WTC11 (cell line): ENCODE measurements at places on chromosomes 1 and 21.

GRCh38 chr1:66365635-66366034, 168.3 kb upstream of the SGIP1 start:
- no peak for DNase-seq

DNA sequence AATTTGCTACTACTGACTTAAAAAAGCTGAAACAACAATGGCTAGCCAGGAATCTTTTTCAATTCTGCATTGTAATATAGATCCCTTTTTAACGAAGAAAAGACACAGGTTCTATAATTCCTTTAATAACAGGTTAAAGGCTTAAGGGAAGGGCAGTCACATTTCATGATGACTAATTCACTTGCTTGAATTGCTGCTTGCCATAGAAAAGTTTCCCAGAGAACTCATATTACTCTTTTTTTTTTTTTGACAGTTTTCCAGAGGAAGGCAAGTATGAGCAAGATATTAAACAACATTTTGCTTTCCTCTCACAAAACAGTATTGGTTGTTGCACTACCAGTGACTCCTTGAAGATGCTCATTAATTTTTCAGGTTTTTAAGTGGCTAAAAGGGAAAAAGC, 60.9 kb downstream of the IL23R start:
- DNase-seq, result no peak

DNA sequence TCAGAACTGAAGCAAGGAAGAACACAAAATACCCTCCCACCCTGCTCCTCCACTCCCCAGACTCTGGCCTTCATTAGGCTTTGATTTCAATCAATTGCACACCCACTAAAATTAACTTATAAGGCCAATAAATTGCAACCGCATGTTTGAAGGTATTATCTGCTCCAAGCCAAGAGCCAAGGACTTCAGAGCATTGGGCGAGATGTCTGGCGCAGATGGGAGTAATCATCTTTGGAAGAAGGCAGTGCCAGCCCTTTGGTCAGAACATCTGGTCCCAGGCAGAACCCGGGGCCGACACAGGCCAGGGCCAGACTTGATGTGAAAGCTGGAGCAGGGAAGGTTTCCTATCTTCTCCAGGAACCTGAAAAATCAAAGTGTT, 60.0 kb downstream of the SLC66A1 start:
- DNase-seq, result no peak

- no peak for DNase-seq
Measured at GRCh38 chr1:182217967-182218366, 156.5 kb upstream of the ZNF648 start.

DNA sequence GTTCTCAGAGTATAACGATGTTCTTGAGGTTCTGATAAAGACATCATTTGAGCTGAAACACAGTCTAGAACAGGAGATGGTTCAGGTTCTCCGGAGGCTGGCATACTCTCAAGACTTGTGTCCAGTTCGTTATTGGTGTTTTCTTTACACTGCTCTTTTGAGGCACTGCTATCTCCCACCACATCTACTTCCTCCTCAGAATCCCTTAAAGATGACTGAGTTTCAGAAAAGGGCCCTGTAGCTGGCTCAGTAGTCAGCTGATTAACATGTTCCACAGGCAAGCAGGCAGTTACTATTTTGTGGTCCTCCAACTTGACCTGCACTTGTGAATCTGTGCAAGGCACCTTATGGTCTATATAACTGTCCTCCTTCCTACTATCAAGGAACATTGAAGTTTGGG, 50.2 kb downstream of the ZZZ3 start:
- DNase-seq, result no peak

GRCh38 chr1:1079408-1080121, 5.5 kb upstream of the RNF223 start:
- DNase-seq, result peak; percentile 65

- DNase-seq, result no peak
Measured at GRCh38 chr1:57101209-57101608, 135.4 kb upstream of the C8B start.

DNA sequence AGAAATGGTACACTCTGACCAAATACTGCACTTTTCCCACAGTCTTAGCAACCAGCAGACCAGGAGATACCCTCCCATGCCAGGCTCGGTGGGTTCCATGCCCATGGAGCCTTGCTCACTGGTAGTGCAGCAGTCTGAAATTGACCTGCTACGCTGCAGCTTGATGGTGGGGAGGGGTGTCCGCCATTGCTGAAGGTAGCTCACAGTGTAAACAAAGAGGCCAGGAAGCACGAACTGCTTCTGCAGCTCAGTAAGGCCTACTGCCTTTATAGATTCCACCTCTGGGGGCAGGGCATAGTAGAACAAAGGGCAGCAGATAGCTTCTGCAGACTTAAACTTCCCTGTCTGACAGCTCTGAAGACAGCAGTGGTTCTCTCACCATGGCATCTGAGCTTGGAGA, 12.3 kb upstream of the IFI44L start:
- DNase-seq, result no peak

GRCh38 chr1:241202401-241202800, 154.6 kb downstream of the RGS7 start:
- DNase-seq, result no peak

GRCh38 chr1:218414060-218414728, 69.1 kb downstream of the TGFB2 start:
- DNase-seq, result no peak

- DNase-seq, result peak; percentile 26
Measured at GRCh38 chr1:52365071-52365745, 797 bp downstream of the CC2D1B start.

DNA sequence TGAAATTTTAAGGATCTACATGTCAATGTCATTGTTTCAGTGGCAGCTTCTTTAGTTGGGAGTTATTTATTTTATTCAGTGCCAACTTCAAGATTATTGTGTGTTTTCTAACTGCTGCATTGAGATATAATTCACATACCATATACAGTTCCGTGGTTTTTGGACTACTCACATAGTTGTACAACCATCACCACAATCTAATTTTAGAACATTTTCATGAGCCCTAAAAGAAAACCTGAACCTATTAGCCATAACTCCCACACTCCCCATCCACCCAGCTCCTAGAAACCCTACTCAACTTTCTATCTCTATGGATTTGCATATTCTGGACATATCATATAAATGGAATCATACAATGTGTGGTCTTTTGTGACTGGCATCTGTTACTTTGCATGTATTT, 220.0 kb downstream of the LRRC40 start:
- no peak for DNase-seq

GRCh38 chr1:21857142-21857839, 45.2 kb downstream of the LDLRAD2 start:
- no peak for DNase-seq

DNA sequence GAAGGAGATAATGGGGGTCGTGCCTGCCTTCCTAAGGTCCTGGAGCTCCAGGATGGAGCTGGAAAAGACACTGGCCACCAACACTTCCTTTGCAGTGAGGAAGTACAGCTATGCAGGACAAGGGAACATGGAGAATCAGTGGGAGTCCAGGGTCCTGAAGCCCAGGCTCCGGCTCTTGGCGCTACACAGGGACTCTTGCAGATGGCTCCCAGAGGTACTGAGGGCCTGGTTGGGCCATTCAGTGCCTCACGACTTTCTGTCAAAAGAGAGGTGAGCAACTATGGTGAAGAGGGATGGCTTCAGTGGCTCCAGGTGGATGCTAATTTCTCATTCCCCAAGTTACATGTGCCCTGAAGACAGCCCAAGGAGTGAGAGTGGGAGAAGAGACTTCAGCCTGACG, 1.8 kb upstream of the ETNK2 start:
- no peak for DNase-seq

DNA sequence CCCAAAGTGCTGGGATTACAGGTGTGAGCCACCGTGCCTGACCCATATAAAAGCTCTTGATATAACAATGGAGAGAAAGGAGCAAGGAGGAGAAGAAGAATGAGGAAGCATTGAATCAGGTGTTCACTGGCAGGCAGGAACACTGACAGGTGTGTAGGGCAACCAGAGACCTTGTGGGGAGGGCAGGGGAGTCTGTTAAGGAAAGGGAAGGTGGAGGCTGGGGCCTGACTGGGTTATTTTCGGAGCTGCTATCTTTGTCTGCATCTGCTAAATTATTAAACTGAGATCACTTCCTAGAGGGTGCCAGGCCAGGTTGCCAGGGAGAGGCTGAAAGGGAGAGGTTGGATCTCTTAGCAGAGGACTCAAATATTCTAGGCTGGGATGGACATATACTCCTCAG, 6.8 kb upstream of the TRNP1 start:
- DNase-seq, result no peak

GRCh38 chr1:200184196-200184595, 156.7 kb downstream of the NR5A2 start:
- DNase-seq, result no peak

GRCh38 chr1:44281962-44282703, 68.9 kb downstream of the DMAP1 start:
- DNase-seq, result no peak

DNA sequence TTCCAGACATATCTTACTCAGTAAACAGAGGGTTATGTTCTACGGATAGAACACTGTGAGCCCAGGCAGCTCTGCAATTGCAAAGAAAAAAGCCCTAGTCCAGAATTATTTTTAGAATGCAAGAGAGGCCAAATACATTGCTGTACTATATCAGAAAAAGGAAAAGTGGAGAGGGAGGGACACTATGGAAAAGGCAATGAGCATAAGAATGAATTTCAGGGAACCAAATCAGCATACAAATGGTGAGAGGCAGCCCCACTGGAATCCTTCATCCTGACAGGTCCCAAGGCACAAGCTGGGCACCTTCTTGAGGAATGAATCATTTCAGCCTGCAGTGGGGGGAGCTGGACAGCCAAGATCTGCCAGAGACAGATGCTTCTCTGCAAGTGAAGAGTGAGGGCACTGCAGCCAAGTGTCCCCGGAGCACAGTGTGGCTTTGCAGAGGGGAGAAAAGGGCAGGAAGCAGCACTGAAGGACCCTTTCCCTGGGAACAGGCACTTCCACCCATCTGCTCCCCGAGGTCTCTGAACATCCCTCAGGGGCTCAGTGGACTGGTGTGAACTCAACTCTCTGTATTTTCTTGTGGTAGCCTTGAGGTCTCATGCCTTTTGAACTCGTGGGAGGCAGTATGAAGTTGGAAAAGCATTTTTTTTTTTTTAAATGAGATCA, 115.6 kb downstream of the XCL2 start:
- DNase-seq, result peak; percentile 30

DNA sequence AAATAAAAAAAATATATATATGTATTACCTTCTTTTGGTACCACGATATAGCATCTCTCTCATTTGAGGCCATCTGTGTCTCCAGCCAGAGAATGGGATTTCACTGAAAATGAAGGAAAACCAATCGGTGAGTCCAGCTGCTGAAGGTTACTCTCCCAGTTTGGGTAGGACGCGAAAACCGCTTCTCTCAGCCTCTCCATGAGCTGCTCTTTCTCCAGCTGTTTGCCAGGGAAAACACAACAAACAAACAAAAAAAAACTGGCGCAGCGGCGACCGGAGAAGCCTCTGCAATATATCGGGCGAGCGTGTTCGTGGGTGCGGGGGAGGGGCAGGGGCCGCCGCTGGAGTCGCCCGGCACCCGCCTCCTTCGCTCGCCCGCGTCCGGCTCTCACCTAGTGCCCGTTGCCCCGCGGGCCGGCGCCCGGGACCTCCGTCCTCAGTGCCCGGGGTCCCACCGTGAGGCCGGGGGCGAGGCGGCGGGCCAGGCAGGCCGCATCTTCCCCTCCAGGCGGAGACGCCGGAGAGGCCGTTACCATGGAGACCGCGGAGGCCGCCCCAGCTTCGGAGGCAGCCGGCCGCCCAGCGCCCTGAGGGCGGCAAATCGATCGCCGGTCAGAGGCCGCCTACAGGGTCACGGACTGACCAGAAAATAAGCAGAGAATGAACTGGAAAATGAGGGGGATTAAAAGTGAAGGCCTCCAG, 504 bp downstream of the PHTF1 start:
- DNase-seq, result peak; percentile 83

- DNase-seq, result no peak
Measured at GRCh38 chr1:3308053-3308452, 146.4 kb upstream of the ARHGEF16 start.

DNA sequence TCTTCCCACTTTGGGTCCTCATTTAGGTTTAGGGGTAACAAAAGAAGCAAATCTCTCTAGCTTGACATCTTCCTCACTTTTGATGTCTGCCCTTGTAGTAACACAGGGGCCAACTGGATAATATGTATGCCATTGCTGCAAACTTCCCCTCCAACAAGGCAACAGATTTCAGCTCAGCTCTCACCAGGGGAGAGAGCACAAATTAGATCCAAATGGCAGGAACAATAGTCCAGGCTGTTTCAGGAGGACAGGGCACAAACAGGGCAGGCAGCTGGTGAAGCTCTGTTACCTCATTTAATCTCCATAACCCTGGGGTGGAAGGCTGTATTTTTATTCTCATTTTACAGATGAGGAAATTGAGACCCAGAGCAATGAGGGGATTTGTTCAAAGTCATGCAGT, 4.3 kb upstream of the PIK3R3 start:
- no peak for DNase-seq

- DNase-seq, result peak; percentile 8
Measured at GRCh38 chr1:198472119-198472518, 68.4 kb downstream of the ATP6V1G3 start.

DNA sequence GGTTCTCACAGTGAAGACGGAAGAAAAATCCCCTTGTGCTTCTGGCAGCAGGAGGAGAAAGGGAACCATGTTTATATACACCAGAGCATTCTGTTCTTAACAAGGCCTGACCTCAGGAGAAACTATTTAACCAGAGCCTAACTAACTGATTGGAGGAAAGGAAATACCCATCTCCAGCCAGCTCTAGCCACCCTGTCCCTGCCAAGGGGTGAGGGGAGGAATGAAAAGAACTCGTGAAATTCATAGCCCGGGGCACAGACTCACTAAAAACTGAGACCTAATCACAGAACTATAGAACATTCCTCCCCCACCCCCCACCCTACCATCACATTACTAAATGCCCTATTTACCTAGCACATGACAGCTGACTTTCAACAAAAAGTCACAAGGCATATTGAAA, 65.0 kb downstream of the KCNH1 start:
- DNase-seq, result no peak

DNA sequence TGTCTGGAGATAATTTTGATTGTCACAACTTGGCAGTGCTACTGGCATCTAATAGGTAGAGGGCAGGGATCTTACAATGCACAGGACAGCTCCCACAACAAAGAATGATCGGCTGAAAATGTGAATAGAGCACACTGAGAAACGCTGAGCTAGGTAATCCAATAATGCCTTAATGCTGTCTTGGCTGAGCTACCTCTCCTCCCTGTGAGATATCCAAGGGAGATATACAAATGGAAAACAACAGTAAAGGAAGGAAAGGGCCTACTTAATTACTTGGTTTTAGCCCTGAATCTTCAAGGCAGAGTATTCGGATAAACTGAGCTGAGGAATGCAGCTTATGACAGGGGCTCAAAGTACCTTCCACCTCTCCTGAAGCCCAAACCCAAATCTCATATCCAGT, 2.9 kb downstream of the DNASE2B start:
- DNase-seq, result no peak

GRCh38 chr1:111145542-111145941, 5.5 kb downstream of the CEPT1 start:
- DNase-seq, result no peak
